Endothelial cell of coronary artery (primary cell): ENCODE measurements at places on chromosomes 16 and 17. TPM values are rescaled to one million over a fixed set of nuclear protein-coding genes. Genes with fewer than 3 reads are reported as not detected.

The RBFOX1 gene
- not detected in 2 replicates for total RNA-seq

The CEP20 gene
- 17.9 and 18.0 TPM in 2 replicates for total RNA-seq

The CACNA1H gene
- total RNA-seq: 1.8 TPM in 1 of 2 replicates, not detected in the other

The CCL23 gene
- total RNA-seq: 0.19 and 1.4 TPM in 2 replicates

The ZG16 gene
- not detected in 2 replicates for total RNA-seq

The HCRT gene
- not detected in 2 replicates for total RNA-seq

The GPR139 gene
- not detected in 2 replicates for total RNA-seq

The C16orf54 gene
- total RNA-seq: not detected in 2 replicates

The VASN gene
- 0.18 and 4.0 TPM in 2 replicates for total RNA-seq

The CCL22 gene
- not detected in 2 replicates for total RNA-seq

The MED9 gene
- total RNA-seq: 8.4 and 10.4 TPM in 2 replicates

The FA2H gene
- total RNA-seq: not detected in 2 replicates

The TAF15 gene
- 72.7 and 91.7 TPM in 2 replicates for total RNA-seq

The TIGD7 gene
- total RNA-seq: 2.6 and 5.0 TPM in 2 replicates

The DRC7 gene
- 0.09 and 0.19 TPM in 2 replicates for total RNA-seq

The MYH2 gene
- not detected in 2 replicates for total RNA-seq

The IRF8 gene
- under 0.01 TPM in 1 of 2 replicates, not detected in the other for total RNA-seq

The SEPTIN1 gene
- total RNA-seq: 0.09 TPM in 1 of 2 replicates, not detected in the other
